Cerebellum (tissue), 4 donors: ENCODE measurements at places on chromosomes 2 and 18. TPM values are rescaled to one million over a fixed set of nuclear protein-coding genes. Genes with fewer than 3 reads are reported as not detected.

DNA sequence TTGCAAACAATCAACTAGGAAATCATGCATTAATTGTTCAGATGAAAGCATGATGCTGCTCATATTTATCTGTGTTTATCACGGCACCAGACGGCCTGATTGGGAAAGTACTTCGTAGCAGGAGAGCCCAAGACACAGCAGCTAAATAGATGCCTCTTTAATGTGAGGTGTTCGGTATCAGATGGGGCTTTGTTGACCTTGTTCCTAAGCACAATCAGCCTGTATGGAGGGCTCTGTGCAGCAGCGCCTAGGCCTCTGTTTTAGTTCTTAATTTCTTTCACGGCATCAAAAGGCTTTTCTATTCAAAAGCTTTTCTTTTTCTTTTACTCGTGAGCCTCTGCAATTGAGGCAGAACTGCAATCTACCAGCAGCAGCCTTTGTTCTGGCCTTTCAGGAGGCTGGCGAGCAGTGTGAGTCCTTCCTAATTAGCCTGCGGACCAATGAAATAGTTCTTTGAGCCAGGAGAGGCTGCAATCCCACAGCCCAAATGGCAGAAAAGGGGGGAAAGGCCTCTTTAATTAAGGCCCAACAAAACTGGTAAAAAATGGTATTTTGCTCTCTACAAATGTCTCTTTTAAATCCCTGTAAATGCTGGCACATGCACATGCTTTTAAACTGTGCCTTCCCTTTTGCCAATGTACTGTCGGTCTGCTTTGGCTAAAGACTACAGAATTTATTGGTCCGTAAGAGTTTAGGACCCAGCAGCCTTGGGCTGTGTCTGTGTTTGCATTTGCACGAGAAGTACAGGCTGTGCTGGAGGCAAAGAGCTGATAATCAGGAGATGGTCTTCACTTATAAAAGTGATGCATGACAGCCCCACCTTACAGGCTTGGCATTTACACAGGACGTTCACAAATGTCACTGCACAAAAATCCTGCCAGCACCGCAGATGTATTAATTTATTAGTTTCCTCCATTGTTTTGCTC is 159.6 kb downstream of the RND3 start:
- DNase-seq: no peak

- no peak for DNase-seq
These were observed 198.4 kb downstream of the NEDD4L start for GRCh38 chr18:58242435-58242834.

DNA sequence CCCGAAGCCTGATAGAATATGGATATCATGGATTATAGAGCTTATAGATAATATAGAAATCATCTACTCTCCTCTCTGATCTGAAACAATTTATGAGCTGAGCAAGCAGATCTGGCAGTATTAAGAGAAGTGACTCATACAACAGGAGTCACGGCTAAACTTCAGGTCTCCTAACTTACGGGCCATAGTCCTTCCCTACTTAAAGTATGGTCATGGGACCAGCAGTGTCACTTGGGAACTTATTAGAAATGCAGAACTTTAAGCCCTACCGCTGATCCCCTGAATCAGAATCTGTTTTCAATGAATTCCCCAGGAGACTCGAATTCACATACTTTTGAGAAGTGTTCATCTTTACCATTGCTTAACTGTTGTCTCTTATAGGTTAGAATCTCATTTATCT is 195.7 kb upstream of the FANCL start:
- no peak for DNase-seq

SCN2A gene
- total RNA-seq: 117 TPM

CNTNAP5 gene
- 49.7 TPM for total RNA-seq

- DNase-seq: no peak
These were observed 51.1 kb downstream of the CAPN13 start for GRCh38 chr2:30756051-30756719.

DNA sequence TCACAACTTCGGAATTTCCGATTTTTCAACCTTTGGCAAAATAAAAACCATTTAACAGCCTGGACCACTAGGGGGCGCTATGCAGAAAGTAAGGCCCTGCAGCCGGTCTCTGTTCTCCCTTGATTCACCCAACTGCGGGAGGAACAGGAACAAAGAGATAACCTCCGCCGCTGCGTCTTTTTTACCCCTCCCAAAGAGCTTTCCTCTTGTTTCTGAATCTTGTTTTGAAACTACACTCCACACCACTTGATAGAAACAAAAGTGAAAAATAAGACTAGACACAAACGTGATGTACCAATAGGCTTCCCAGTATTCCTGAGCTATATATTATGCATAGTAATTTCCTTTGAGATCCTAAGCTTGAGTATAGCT is 231.2 kb downstream of the MYO3B start:
- DNase-seq: peak; percentile 6

GRCh38 chr2:43823751-43824150 is 14.9 kb downstream of the ABCG5 start:
- no peak for DNase-seq

DNA sequence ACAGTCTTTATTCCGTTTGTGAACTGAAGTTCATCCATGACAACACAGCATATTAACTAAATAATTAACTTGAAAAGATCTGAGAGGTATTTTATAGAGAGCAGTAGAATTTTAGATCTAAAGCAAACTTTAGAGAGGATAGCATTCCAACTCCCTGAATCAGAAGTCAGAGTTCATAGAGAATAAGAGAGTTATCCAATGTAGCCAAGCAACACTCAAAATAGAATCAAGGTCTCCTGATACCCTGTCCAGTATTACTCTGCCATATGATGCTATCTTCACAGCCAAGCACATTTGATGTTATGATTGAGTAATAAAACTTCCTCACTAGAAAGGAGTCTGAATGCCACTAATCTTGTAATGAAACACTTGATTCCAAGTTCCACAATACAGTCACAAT is 55.5 kb downstream of the RIT2 start:
- no peak for DNase-seq

DNA sequence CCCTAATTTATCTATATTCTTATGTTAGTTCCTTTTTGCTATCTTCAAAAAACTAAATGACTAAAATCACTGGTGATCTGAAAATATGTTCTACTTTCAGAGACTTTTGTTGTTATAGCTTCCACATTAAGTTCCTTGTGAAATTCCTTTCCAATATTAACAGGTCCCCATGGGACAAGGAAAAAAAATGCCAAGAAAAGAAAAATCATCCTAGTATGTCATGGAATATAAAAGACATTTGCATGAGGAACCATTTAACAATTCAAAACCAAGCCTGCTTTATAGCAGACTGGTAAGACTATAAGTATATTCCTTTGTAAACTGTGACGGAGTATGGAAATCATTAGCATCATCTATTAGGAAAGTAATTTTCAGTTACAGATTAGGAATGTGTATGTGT is 48.1 kb downstream of the COBLL1 start:
- no peak for DNase-seq

GALNT5 gene
- total RNA-seq: 0.45 TPM

GRCh38 chr2:150581717-150582472 is 94.4 kb upstream of the RND3 start:
- no peak for DNase-seq

- no peak for DNase-seq
These were observed 125.5 kb upstream of the XIRP2 start for GRCh38 chr2:166762746-166763145.

- DNase-seq: no peak
These were observed 4.8 kb downstream of the VWA3B start for GRCh38 chr2:98091738-98092137.

- no peak for DNase-seq
These were observed 708.6 kb downstream of the CCDC85A start for GRCh38 chr2:56892382-56892781.

SOX11 gene
- 146 TPM for total RNA-seq

RGPD3 gene
- 0.82 TPM for total RNA-seq

ANKRD30B gene
- 3.0 TPM for total RNA-seq

DNER gene
- total RNA-seq: 167 TPM

GRCh38 chr2:162221064-162221463 is 22.2 kb downstream of the FAP start:
- DNase-seq: peak; percentile 4

DNA sequence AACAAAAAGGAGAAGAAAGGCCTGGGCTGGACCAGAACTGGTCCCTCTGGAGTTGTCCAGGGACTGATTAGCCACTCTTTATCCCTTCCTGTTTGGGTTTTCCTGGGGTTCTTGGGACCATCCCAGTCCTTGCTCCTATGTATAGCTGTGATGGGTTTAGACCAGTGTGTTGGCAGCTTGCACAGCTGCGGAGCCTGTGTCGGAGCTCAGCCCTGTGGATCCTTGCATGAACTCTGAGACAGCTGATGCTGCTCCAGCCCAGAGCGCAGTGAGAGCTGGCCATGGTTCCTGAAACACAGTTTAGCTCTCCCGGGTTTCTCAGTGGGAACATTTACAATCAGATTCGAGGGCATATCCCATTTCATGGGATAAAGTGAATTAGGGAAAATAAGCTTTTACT is 16.9 kb downstream of the IMPA2 start:
- DNase-seq: no peak

CHRNG gene
- not detected for total RNA-seq

- no peak for DNase-seq
These were observed 183.4 kb upstream of the FOSL2 start for GRCh38 chr2:28209261-28209691.

GDF7 gene
- 0.45 TPM for total RNA-seq

DNA sequence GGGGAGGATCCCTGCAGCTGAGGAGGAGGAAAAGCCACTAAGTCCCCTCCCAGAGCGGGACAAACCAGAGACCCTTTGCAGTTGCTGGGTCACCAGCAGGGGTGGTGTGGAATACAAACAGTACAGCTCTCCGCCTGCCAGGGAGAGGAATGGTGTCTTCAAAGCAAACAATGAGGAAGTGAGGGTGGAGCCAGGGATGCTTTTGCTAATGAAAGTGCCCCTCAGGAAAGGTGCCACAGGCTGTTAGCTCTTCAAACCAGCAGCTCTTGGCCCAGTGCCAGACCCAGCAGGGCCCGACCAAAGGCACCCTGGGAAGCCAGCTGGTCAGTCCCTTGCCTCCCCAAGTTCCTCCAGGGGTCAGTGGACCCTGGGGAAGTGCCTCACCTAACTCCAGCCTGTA is 102.8 kb downstream of the HIBCH start:
- no peak for DNase-seq

DNA sequence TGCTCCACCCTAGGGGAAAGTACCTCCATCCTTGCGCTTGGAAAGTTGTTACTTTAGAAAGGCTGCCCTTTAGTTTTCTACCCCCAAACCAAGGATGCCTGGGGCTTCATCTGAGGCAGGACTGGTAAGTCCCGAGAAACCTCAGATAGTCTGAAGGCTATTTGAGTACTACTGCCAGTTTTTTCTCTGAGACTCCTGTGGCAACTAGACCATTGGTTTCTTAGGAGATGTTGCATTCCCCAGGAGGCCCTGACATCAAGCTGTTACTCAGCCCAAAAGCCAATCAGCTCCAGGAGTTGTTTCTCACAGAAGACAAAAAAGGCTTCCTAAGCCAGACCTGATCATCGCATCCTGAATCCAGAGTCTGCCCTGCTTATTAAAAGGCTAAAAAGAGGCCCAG is 67.2 kb downstream of the COLEC12 start:
- DNase-seq: no peak

DNA sequence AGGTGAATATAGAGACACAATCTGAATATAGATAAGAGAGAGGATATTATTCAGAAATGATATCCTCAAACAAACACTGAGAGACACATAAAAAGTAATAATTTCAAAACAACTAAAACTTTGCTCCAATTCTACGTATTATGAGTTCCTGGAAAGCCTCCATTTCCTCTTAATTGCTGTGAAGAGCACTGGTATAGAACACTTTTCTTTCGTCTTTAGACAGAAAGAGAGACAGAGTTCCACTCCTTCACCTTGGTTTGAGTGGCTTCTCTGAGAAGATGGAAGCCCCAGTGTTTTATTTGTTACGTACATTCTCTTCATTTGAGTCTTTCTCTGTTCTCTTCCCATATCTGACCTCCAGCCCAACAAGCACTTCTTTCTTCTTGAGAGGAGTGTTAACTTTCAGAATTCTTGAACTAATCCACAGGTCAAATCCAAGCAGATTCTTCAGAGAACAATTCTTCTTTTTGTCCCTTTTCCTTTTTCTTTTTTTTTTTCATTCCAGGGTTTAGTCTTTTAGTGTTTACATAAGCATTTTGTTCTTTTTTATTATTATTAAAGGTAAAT is 6.4 kb upstream of the PIK3C3 start:
- DNase-seq: no peak

KCNG2 gene
- 2.1 TPM for total RNA-seq

DNA sequence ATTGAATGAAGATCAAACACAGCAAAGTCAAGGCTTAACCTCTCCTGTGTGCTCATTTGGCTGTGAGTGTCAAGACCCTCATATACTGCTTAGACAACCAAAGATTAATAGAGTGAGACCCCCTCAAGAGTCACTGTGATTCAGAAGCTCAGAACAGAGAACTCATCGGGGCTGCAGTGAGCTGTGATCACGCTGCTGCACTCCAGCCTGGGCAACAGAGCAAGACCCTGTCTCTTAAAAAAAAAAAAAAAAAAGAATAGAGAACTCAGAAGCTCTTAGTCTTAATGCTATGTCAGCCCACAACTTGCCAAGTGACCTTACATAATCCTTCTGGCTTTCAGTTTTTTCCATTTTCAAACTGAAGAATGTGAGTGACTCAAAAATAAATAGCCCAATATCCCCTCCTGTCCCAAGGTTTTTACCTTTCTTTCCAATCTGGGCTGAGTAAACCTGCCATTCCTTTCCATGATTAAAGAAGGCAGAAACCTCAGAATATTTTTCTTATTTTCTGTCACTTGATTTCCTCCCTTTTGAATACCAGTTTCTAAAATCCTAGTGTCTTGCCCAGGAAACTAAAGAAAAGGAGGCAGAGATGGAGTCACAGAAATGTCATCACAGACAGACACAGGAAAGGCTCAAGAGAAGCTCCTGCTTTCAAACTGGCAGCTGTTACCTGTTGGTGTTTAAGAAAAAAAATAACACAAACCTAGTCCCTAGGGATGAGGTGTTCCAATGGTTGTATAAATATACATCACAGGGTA is 102.4 kb downstream of the CACNB4 start:
- DNase-seq: no peak

GRCh38 chr2:169002161-169002738 is 28.9 kb downstream of the ABCB11 start:
- no peak for DNase-seq

DNA sequence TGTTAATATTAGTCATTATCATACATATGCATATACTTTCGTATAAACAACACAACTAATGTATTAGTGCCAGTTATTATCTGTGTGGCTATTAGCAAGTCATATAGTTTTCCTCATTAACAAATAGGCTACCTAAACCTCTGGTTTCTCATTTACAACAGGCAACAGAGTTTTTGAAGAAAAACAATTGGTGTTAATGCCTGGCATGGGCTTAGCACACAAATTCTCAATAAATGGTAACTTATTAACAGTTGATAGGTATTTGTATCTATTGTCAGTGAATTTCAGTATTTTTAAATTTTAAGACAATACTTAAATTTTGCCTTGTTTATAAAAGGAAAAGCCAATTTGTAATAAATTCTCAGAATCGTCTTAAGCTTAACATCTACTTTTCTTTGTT is 182.5 kb downstream of the PMAIP1 start:
- DNase-seq: no peak

- no peak for DNase-seq
These were observed 290.6 kb downstream of the NDUFA10 start for GRCh38 chr2:239734436-239735005.

INO80D gene
- total RNA-seq: 29.2 TPM

GRCh38 chr2:204298404-204298803 is 246.9 kb upstream of the PARD3B start:
- DNase-seq: no peak

CCT4 gene
- total RNA-seq: 90.5 TPM

GRHL1 gene
- 17.2 TPM for total RNA-seq
